ENCODE measurements at places on chromosomes 1 and 21.
A peak's percentile ranks its signal among the peaks of the same experiment; 100 is the strongest.

GRCh38 chr1:213982672-213983492, 4.9 kb upstream of the PROX1 start:
- DNase-seq, result no peak

- DNase-seq, result no peak
Observed at GRCh38 chr1:88768816-88769215, 84.7 kb downstream of the PKN2 start.

DNA sequence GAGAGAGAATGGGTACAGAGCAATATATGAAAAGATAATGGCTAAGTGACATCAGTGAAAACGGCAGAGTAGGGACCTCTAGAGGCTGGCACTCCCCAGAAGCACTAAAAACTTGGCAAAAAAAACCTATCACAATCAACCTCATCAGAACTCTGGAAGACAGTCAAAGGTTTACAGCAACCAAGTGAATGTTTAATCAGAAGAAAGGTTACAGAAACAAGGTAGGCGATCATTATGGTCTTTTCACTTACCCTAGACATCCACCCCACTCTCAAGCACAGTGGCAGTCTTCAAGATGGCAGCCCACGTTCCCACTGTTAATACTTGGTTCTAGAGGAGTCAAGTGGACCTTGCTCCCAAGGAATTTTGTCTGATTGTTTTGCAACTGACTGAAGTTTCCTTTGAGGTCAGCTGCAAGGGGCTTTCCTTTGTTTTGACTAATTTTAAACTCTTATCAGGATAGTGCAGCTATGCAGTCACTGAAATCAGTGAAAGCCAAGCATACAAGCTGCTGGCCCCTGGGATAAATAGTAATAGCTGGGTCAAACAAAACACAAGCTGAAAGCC, 7.2 kb downstream of the KIFAP3 start:
- DNase-seq, result no peak

DNA sequence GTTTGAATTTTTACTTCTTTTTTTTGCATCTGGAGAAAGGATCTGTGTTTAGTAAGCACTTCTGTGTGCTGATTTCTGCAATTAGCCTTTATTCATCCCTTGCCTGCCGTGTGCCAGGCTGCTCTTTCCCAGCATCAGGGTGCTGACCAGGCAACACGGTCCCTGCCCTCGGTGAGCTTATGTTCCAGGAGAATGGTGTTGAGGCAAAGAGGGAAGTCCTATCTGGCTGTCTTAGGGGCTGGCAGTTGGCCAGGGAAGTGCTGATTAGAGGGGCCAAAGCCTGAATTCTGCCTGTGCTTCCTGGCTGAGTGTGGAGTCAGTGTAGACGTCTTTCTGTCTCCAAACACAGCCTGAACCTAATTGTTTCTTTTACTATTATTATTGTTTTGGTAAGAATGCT, 187.1 kb downstream of the CAMTA1 start:
- DNase-seq, result no peak

DNA sequence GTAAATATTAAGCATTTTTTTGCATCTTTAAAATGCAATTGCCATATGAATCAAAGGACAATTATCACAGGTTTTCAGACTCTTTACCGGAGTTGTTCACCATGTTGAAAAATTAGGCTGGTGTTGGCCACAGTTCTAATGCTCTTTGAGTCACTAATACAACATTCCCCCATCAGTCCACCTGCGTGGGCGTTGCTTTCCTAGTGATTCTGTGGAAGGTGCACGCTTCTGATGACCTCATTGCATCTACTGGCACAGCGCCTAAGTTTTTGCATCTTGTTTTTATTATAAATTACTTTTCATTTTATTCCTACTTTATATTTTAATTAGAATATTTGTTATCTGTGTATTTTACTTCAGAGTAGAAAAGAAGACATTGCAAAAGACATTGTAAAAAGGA, 4.7 kb upstream of the F5 start:
- DNase-seq, result no peak

- DNase-seq, result no peak
Observed at GRCh38 chr1:225343618-225344017, 84.2 kb downstream of the LBR start.

- DNase-seq, result no peak
Observed at GRCh38 chr21:46122758-46123683, 25.1 kb downstream of the COL6A2 start.

GRCh38 chr1:119617751-119618691, 30.0 kb downstream of the ZNF697 start:
- DNase-seq, result no peak

DNA sequence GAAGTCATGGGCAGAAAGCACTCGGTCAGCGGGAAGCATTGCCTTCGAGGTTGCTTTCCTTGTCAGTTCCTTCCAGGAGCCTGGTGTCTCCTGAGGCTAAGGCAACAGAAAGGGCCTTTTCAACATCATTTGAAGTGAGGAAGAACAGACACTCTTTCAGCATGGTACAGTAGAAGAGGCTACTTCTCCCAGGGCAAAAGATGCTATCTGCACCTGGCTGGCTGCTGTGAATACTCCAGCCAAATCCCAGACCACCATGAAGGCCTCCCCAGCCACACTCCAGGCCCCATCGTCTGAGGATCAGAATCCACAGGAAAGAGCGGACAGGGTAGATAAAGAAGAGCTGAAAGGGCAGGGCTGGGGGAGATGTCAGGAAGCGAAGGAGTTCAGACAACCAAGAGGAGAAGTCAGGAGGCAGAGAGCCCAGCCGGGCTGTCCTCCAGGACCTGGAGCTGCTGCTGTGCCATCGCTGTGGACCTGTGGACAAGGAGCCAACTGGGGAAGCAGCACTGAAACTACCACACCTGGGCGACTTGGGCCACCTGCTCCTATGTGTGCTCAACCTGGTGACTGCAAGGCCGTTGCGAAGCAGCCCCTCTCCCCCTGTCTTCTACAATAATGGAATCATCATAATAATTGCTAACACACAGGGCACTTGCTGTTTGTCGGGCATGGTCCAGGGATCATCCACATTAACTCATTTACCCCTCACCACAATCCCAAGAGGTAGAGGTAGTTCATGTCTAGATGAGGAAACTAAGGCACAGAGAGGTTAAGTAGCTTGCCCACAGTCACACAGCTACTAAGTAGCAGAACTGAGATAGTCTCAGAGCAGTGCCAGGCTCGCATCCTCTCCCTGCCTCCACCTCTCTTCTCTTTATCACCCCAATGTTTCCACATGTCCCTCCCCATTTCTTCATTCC, 88.0 kb upstream of the ZBTB40 start:
- no peak for DNase-seq

- no peak for DNase-seq
Observed at GRCh38 chr1:61604684-61605083, 120.3 kb downstream of the TM2D1 start.

DNA sequence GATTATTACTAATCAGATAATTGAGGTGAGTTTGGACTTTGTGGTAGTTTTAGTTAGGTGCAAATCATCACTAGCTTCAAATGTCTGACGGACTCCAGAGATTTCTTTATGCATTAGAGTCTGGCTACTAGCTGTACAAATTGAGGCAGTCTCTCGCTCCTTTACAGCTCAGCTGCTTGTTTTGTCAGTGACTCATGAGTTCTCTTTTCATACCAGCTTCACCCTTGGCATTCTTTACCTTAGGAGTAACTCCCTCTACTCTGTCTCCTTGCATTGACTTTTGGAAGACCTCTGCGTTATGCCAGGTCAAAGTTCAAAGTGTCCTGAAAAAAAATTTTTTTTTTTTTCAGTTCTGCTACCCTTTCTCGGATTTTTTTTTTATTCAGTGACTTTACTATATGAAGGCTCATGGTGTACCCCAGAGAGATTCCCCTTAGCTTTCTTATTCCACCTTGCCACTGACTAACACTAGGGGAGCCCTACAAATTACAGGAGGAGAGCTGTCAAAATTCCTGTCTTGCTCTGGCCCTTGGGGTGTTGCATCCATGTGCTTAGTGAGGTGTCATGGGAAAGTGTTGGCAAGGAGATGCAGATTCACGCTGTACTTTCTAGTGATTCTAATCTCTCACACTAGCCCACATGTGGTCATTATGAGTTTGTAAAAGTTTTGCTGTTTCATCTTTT, 576.6 kb downstream of the ADGRL2 start:
- no peak for DNase-seq

GRCh38 chr1:235919127-235919832, 52.6 kb upstream of the LYST start:
- no peak for DNase-seq

GRCh38 chr21:33543505-33544129, 779 bp downstream of the SON start:
- DNase-seq, result peak; percentile 46

DNA sequence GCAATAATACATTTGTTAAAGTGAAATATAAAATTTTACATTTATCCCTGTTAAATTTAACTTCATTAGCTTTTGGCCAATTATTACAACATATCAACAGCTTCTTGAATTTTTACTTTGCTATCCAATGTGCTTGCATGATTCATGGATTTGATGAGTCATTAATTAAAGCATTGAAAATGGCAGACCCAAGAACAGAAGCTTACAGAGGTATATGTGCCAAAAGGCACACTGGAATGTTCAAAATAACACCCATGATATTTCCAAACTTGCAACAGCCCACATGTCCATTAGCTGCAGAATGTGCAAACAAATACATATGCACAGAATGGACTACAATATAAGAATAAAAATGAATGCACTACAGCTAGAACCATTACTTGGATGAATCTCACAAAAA, 76.4 kb upstream of the MAN1A2 start:
- DNase-seq, result no peak

DNA sequence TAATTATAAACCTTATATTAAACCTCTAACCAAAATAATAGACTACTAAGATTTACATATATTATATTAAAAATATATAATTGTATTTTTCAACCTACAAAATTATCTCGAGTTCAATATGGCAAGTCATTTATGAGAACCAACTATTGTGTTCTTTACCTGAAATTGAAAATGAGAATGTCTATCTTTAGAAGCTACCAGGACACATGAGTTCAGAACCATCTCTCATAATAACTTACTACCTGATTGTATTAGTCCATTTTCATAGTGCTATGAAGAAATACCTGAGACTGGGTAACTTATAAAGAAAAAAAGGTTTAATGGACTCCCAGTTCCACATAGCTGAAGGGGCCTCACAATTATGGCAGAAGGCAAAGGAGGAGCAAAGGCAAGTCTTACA, 6.8 kb downstream of the HAO2 start:
- no peak for DNase-seq

DNA sequence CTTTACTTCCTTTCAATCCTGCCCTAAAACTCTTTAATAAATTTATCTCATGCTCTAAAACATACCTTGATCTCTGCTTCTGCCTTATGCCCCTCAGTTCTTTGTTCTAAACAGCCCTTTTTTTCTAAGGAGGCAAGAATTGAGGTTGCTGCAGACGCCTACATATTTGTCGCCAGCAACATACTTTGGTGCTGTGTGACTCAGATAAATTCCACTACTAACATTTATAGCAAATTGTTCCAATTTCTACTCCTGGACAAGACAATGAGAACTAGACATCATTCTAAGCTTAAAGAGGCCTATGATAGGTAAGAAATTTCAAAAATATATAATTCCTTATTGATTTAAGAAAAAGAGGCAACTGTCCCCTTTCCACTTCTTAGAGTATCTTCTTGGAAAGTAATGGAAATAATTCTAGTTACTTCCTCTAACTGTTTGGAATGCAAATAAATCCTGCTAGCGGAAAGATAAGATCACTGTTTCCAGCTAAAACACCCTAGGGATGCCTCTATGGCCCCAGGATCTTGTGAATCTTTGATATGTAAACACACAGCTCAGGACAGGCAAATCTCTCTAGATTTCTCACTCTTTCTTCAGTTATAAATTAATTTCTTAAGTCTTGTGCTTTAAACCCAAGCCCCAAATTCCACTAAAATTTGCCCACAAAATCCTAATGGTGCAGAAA, 869.1 kb downstream of the KCNT2 start:
- DNase-seq, result no peak

- DNase-seq, result no peak
Observed at GRCh38 chr1:19310720-19311502, 1.0 kb downstream of the AKR7A2 start.

- DNase-seq, result no peak
Observed at GRCh38 chr1:56566994-56567393, 12.4 kb downstream of the PLPP3 start.

- DNase-seq, result no peak
Observed at GRCh38 chr1:158147869-158148268, 32.8 kb upstream of the CD1D start.

DNA sequence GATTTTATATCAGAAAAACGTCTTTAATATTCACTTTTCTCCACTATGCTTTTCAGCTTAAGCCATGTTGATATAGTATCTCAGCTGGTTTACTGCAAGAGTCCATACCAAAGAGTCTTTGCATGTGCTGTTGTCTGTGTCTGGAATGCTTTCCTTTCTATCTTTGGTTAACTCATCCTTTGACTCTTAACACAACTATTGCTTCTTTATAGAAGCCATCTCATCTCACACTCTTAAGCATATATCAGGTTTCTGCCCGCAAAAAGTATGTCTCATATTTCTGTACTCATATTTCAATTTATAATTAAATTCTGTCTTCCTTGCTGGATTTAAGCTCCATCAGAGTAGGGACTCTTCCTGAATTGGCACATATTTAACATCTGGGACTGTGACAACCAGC, 220.9 kb upstream of the KCNK2 start:
- DNase-seq, result no peak

DNA sequence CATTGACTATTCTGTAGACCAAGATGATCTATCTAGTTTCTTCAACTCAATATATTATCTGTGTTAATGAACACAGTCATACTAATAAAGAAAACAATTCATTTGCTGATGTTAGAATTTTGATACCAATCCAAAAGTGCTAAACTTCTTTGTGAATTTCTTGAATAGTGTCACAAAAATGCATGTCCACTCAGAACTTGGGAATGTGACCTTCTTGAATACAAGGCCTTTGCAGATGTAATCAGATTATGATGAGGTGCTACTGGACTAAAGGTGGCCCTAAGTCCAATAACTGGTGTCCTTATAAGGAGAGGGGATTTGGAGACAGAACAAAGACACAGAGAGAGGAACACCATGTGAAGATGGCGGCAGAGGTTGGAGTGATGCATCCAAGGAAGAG, 305.8 kb upstream of the ZP4 start:
- DNase-seq, result no peak

- no peak for DNase-seq
Observed at GRCh38 chr1:19864570-19865160, 17.5 kb upstream of the OTUD3 start.

- no peak for DNase-seq
Observed at GRCh38 chr1:209368864-209369598, 214.5 kb upstream of the CAMK1G start.

DNA sequence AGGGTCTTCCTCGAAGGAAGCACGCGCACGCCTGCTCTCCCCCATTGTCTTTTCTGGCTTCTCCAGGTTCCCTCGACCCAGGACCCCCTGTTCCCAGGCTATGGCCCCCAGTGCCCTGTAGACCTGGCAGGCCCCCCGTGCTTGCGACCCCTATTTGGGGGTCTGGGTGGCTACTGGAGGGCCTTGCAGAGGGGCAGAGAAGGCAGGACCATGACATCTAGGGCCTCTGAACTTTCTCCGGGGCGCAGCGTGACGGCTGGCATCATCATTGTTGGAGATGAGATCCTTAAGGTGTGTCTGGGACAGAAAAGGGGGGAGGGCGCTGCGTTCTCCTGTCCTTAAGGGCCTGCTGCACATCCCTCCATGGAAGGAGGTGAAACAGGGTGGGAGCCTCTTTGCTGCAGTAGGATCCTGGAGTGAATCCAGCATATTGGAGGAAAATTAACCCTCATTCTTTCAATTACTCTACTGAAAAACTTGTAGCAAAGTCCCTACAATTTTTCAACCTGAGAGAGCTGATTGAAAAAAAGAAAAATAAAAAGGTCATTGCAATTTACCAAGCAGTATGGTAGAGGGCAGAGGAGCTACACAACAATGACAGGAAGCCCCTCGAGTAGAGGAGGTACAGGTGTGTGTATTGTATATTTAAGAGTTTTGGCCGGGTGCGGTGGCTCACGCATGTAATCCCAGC, 777 bp downstream of the FLAD1 start:
- no peak for DNase-seq

All from GM13977 (cell line).